NCI-H1694 (cell line): ENCODE measurements at places on chromosomes 3 and 15.

DNA sequence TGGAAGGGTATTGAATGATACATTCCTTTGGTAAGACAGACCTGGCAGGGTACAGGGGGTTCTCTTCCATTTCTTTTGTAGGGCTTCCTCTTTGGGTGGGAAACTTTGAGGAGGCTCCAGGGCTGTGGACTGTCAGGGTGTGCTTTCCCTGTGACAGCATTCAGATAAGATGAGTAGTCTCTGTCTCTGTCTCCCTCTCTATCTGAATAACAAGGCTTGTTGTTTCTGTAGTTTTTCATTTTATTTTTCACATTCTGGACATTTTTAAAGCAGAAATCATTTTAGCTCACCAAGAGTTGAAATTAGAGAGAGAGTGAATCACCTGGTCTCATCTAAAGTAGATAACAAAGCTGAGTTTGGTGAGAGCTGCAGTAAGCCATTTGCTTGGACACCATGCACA lies 100.8 kb upstream of the TPM1 start:
- no peak for DNase-seq

DNA sequence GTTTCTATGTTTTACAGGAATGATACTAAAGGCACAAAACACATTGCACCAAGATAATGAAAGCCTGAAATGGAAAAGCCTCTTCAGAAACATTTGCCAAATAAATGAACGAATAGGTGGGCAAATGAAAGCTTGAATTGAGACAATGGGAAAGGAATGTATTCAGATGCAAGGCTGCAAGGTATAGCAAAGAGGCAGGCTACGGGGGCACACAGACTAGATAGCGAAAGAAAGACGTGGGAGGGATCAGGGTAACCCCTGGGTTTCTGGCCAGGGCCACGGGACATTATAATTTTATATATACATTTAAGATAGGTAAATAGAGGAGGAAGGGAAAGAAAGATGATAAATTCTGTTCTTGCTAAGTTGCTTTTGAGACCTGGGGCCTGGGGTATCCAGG lies 95.9 kb upstream of the NLGN1 start:
- no peak for DNase-seq

GRCh38 chr3:30112902-30113484 lies 493.4 kb upstream of the TGFBR2 start:
- peak; percentile 1 for DNase-seq

DNA sequence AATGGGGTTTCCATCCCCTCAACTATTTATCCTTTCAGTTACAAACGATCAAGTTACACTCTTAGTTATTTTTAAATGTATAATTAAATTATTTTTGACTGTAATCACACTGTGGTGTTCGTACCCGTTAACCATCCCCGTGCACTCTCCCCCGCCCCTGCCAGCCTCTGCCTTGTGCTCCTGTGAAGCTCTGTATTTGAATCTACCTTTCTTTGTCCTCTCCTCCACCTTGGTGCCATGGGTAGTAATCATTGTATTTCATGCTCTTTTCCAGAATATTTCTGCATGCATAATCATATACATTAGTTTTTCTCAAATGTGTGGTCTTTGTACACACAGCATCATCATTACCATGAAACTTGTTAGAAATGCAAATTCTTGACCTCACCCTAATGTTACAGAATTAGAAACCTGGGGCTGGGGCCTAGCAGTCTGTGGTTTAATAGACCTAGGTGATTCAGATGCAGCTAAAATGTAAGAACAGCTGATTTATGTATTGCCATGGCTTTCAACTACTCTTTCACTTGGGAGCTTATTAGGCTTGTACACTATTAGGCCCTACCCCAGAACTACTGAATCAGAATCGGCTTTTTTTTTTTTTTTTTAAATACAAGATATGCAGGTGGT lies 91.5 kb downstream of the STT3B start:
- DNase-seq = no peak

DNA sequence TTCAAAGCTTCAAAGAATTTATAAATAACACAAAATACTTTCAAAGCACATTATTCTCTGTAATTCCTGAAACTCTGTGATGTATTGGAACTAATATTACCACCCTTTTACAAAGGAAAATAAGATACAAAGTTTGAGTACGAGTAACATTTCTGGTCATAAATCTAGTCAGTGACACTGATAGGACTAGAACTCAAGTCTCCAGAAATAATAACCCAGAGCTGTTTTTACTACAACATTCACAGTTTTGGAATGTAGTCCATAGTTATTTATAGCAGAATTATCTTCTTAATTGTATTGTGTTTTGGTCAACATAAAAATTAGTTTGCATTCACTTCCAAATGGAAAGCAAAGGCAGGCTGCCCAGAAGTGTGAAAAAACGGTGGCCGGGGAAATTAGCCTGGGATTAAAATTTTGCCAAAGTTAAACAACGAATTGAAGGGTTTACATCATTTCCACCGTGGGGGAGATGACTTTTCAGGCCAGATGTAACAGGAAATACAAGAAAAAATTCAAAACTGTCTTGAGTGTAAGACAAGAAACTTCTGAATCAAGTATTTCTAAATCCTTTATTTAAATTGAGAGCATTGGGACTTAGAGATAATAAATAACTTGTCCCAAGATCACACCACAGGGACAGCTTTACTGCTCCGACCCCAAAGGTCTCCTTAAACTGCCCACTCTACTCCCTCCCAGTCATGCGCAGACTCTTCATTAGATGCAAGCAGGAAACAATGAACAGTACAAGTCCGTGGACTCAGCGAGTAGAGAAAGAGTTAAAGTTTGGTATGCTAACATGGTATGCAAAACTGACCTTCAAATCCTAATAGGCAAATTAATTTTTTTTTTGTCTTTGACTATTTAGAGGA lies 74.3 kb upstream of the VGLL4 start:
- no peak for DNase-seq

DNA sequence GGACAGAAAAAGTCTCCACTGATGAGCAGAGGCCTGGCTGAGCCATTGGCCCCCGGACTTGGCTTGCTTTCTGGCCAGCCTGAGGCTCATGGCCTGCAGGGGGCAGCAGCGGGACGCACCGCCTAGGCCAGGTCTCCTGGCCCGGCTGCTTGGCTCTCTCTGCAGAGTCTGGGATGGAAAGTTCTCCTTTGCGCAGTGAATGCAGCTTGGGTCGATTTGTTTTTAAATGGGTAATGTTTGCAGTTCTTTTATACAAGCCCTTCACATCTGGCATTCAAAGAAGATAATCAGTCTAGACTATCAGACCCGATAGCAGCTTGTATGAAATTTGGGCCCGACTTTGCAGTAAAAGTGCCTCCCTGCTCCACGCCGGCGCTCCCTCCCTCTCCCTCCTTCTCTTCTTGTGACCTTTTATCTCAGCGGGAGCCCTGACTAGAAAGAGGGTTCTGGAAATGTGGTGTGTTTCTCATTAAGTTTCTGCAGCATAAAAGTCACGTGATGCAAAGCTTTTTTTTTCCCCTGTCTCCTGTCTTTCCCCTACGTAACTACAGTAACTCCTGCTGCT lies 59.9 kb downstream of the ZNF621 start:
- DNase-seq = no peak

GRCh38 chr15:86135041-86135440 lies 55.4 kb downstream of the AGBL1 start:
- DNase-seq = no peak

GRCh38 chr15:35724626-35725025 lies 178.7 kb upstream of the DPH6 start:
- no peak for DNase-seq

DNA sequence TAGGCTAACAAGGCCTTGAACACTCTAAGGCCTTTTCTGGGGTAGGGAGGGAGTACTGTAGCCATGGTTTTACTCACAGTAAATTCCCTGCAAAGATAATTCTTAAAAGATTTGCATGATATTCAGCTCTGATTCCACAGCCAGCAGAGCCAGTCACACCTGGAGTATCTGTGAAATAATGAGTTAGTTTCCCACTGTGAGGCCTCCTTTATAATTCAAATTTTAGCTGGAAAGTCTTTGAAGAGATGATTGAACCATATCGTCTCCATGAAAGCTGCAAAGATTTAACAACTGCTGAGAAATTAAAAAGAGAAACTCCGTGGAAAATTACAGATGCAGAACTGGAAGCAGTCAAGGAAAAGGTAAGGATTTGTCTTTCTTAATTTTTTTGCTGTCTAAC lies 32.3 kb upstream of the DUT start:
- DNase-seq = no peak

DNA sequence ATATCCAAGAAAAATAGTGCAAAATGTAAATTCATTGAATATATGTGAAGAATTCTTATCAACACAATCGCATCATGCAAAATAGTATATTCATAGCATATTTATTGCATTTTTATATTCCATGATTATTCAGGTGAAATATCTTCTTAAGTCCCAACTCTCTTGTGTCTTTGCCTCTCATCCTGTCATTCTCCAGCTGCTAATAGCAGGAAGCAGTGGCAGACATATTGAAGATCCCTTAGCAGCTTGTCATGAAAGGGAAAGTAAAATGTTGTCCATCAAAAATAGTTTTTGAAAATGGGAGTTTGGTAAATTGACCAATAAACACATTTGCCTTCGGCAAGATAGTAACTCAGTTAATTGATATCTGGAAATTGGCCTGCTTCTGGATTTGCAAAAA lies 265.3 kb upstream of the TGFBR2 start:
- no peak for DNase-seq

GRCh38 chr15:23035964-23036566 lies 3.3 kb downstream of the TUBGCP5 start:
- DNase-seq = no peak

DNA sequence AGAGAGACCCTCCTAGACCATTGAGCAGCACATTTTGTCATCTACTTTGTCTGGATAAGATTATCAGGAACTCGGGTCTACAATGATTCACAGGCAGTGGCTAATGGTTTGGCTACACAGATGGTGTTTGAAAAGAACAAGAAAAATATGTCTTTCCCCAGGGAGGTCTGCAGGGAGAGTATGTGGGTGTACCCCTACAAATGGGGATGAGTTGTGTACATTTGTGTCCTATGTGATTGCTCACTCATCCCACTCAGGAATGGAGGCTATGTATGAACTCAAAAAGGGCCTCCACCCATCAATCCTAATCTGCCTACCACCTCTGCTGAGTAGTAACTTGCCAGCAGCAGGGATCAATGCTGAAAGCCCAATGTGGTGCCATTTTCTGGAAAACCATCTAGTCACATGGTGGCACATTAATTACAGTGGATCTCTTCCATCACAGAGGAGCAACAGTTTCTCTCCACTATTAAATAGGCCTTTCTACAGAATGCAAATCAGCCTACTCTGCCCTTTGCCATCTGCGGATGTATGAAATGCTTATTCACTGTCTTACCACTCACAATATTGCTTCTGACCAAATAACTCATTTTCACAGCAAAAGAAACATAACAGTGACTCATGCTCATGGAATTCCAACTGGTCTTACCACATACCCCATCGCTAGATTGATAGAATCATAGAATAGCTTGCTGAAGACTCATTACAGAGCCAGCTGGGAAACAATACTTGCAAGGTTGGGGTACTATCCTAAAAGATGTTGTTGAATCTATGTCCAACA lies 48.3 kb upstream of the TRIM42 start:
- no peak for DNase-seq
